ENCODE measurements at places on chromosomes 6 and 20.

- no peak for DNase-seq
Measured at GRCh38 chr20:59031564-59032022, 542 bp downstream of the ATP5F1E start.

GRCh38 chr6:155418017-155418761 lies 37.5 kb downstream of the NOX3 start:
- peak; percentile 6 for DNase-seq

DNA sequence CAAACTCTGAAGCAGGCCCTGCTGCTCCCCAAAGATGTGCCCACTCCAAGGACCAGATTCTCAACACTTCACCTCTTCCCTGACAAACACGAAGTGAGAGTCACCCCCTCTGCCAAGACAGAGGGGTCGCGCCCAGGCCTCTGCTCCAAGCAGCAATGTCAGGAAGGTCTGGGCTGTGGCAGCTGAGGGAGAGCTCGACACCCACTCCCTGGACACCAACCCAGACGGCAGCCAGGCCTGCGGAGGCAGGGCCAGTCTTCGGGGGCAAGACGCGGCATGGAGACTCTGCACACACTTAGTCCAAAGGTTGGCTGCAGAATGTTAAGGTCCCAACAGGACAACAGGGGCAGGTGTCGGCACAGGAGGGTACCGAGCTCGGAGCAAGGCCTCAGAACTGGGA lies 144.2 kb downstream of the DLL1 start:
- no peak for DNase-seq

DNA sequence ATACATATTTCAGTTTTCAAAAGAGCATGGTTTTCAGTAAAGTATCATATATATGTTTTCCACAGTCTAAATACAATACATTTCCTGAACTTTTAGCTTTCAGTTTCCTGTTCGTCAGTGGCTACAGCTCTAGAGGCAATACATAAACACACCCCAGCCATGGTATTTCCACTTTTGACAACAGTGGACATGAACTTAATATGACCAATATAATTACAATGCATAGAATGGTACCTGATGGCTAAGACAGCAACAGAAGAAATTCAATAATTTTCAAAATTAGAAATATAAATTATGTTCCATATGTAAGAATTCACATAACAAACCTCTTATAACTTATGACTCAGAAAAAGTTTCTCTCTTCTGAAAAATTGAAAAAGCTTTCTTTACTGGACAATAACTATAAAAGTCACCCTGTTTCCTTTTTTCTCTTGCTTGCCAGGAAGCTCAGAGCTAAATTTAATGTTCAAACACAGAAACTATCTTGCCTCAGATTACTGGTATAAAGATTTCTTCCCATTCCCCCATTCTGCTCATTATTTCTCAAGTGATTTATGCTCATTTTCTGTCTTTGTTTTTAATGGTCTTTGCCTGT lies 19.2 kb downstream of the FKBP5 start:
- no peak for DNase-seq

GRCh38 chr6:19369785-19370184 lies 467.4 kb upstream of the ID4 start:
- DNase-seq, result no peak

GRCh38 chr6:160122744-160123143 lies 1.1 kb downstream of the SLC22A1 start:
- no peak for DNase-seq

Data from activated naive CD4-positive, alpha-beta T cell (primary cell).